Activated naive CD8-positive, alpha-beta T cell treated with anti-CD3 and anti-CD28 coated beads, Interleukin-2, amount 50 U/mL, for 24 hours (primary cell): ENCODE measurements at places on chromosomes 6 and 20.

GRCh38 chr6:156839129-156839528 lies 62.0 kb downstream of the ARID1B start:
- DNase-seq = no peak

GRCh38 chr20:62282877-62283503 lies 19.8 kb upstream of the ADRM1 start:
- DNase-seq = no peak

GRCh38 chr20:24668384-24668702 lies 198.9 kb downstream of the SYNDIG1 start:
- no peak for DNase-seq

DNA sequence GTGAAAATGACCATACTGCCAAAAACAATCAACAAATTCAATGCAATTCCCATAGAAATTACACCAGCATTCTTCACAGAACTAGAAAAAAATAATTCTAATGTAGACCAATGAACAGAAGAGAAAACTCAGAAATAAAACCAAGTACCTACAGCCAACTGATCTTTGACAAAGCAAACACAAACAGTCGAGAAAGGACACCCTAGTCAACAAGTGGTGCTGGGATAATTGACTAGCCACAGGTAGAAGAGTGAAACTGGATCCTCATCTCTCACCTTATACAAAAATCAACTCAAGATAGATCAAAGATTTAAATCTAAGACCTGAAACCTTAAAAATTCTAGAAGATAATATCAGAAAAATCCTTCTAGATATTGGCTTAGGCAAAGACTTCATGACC lies 44.5 kb upstream of the ZNF133 start:
- DNase-seq = no peak

GRCh38 chr6:26025047-26025893 lies 62.0 kb upstream of the HFE start:
- DNase-seq = no peak

GRCh38 chr20:50085481-50086365 lies 27.2 kb downstream of the UBE2V1 start:
- DNase-seq = peak; percentile 22

GRCh38 chr6:157449610-157450009 lies 68.6 kb downstream of the ZDHHC14 start:
- no peak for DNase-seq

DNA sequence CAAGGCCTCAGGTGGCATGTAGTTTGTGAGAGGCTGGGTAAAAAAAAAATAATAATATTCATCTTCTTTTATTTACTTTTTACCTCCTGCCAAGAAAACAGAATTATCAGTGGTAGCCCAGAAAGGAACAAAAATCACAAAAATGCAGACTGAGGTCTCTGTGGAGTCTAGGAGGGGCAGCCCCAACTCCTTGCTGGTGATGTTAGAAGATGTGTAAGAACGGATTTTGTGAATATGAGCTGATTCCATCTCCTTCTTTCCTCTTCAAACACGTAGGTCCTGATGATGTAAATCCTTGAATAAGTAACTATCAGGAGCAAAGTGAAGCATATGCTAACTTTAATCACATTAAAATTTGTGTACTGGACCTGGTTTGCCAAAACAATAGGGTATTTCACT lies 226.8 kb downstream of the EYA4 start:
- DNase-seq = no peak

DNA sequence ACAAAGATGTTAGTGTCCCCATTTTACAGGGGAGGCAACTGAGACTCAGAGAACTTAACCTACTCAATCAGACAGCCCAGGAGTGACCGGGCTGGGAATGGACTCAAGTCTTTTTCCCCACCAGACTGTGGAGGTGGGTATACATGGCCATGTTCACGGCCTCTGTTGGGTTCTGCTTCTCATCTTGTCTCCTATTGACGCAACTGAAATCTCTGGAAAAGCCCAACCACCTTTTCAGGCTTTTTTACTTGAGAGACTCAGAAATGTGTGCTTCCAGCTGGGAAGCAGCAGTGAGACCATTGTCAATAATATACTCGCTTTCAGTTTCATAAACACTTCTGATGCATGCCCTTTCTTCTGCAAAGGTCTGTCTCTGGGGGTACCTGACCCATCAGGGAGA lies 70.7 kb downstream of the SOBP start:
- no peak for DNase-seq

- no peak for DNase-seq
Observed at GRCh38 chr6:150312844-150313584, 55.8 kb upstream of the IYD start.

GRCh38 chr6:7719364-7719850 lies 6.5 kb upstream of the BMP6 start:
- no peak for DNase-seq

GRCh38 chr6:5590187-5590586 lies 328.9 kb downstream of the FARS2 start:
- no peak for DNase-seq

DNA sequence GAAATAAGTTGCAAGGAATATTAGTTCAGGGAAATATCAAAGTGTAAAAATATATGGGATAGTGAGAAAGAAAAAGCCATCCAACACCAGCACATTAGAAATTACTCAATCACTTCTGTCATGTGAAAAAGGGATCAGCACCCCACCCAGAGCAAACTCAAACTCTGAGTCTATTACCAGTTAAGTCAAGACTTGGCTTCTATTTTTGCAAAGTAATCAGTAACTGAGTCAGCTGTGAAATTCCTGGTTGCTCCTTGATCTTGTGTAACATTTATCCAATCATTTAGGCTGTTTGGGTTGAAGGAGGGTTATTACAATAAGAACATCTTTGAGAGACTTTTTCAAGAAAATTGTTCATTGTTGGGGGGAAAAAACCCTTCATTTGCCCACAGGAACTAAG lies 51.2 kb downstream of the SLC22A23 start:
- no peak for DNase-seq

DNA sequence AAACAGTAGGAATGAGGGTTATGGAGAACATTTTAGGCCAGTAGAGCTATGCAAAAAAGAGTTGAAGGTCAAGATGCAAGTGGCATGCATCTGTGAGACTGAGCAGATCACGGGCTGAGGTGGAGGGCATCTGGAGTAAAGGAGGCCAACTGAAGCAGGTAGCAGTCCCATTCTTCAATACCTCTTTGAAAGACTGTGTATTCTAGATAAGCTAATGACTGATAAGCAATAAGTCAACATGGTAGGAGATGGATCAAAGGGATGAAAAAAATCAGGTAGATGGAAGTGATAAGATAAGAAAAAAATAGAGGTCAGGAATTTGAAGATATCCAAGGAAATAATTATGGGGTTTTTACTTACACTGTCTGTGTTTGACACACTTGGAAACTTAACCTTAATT lies 55.6 kb downstream of the ARMC2 start:
- DNase-seq = no peak

- DNase-seq = peak; percentile 41
Observed at GRCh38 chr6:26032340-26033084, 54.7 kb upstream of the HFE start.

DNA sequence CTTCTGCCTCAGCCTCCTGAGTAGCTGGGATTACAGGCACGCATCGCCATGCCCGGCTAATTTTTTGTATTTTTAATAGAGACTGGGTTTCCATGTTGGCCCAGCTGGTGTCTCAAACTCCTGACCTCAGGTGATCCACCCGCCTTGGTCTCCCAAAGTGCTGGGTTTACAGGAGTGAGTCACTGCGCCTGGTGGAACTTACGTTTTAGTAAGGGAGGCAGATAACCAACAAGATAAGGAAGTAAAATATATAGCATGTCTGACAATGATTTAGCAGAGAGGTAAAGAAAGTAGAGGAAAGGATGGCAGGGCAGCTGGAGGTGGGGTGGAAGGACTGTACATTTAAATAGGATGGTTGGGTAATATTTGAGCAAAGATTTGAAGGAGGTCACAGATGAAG lies 12.8 kb upstream of the MYMX start:
- no peak for DNase-seq

GRCh38 chr20:35619196-35620095 lies 3.8 kb downstream of the SPAG4 start:
- DNase-seq = peak; percentile 83

GRCh38 chr20:61861858-61862257 lies 203.8 kb downstream of the TAF4 start:
- no peak for DNase-seq

DNA sequence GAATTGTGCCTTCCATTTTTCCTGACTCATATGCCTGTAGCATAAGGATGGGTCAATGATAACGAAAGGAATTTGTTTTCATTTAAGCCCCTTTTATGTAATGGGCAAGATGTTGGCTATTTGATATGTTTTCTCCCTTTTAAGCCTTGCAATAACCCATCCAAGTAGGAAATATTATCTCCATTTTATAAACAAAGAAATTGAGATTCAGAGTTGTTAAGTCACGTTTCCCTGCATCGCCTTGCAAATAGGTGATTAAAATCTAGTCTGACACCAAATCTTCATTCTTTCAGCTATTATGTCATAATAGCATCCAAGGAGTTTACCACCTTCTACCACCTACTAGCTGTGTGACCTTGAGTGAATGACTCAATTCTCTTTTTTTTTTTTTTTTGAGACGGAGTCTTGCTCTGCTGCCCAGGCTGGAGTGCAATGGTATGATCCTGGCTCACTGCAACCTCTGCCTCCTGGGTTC lies 7.0 kb downstream of the HNF4A start:
- no peak for DNase-seq

DNA sequence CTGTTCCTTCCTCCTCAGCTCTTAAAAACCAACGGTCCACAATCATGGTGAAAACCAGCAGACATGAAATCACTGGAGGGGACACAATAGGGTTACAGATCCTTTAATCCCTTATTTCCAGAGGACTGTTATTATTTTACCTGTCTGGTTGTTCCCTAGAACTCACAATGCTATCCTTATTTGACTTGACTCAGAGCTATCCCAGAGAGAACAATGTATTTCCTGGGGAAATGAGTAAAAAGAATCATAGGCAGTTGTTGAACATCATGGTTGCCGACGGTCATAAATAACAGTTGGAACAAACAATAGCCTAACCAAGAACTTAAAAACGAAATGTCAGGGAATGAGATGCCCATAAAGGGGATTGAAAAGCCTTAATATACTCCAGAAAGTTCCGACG lies 9.3 kb downstream of the OR2H1 start:
- no peak for DNase-seq

GRCh38 chr6:152858141-152858540 lies 107.5 kb downstream of the VIP start:
- no peak for DNase-seq

DNA sequence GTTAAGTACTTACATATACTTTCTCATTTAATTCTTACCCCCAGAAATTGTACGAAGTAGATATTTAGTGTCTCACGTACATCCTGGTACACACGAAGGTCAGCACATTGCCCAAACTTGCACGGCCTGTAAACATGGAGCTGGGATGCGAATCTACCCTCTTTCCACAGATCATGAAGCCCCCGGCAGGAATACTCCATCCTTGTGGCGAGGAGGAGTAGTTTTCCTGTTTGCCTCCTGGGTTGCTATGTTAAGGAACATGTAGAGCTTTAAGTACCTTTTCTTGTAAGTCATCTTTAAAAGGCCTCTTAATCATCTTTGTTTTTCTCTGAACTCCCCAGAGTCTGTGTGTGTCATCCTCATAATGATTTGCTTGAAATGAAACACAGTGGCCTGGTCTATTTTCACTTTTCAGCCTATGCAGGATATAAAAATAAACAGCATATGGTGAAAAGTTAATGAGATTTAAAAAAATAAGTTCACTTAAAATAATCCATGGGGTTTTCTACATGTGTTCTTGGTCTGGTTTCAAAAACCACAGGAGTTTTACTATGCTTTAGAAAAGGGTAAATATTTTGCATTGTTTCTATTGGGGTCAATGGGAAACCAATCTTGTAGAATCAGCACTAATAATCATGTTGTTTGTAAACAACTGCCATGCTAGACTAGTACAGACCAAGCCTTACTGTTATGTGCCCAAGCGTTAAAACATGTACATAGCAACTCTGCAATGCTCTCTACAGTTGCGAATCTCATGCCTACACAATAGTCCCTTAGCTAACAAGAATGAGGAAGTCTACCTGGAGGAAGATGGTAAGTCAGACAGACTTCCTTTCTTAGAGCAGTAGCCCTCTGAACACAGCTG lies 9.3 kb upstream of the ARID1B start:
- DNase-seq = no peak

DNA sequence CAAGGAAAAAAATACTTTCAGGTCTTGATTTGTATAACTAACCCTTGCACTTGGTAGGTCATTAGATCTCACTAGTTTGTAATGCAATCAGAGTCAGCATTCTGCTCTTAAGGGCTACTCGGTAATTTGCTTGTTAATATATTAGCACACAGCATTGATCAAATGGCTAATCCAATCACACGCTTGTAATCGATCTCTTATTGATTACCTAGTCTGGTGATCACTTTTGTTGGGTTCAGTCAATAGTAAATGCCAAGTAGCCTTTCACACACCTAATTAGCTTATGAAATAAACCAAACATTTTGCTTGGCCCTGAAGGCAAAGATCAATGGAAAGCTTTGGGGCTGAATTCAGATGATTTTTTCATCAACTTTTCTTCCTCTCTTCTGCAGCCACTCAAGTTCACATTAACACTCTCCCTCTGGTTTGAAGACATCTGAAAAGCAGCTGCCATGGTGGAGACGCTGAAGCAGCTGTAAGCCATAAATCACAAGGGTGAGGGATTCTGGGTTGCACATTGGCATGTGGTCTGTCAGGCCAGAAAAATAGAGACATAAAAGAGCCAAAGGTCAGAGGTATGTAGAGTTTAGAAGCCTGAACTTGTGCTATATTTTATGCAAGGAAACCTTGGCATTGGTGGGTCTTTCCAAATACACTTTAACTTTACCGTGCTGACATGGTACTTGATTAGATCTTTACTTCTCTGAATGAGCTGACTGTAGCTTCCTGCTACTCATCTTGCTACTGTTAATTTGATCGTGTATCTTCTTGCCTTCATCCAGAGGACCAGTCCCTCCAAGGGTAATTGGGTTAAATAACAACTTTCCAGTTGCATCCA lies 234.4 kb downstream of the SIM1 start:
- no peak for DNase-seq

DNA sequence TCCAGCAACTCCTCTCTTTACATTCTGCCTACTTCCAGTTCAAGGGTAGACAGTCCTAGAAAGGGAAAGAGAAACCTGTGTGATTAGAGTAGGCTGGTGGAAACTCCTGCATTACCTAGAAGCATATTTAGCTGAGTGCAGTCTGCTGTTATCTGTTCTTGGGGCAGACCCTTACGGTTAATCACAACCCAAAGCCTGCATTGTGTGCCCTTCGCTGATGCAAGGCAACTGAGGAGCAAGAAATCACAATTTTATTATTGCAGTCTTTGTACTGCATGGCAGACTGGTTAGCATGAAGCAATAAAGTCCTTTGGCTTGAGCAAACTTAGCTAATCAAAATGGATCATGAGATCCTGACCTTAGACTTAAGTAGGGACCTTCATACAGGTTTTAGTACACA lies 1.5 kb upstream of the GOPC start:
- DNase-seq = no peak

DNA sequence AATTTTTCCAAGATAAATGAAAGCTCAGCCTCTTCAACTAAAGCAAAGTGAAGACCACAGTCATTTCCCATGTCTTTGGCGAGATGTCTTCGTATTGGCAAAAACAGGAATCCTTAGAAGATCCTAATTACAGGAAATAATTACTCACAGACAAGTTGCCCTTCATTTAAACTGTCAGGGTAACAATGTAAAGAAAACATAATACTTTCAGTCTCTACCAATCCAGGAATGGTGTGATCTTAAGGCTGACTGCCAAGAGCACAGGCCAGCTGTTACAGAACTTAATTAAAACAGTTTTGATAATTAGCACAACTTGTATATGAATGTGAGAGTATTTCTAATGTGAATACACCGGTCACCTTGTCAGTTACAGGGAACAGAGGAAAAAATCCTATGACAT lies 292.2 kb downstream of the PACRG start:
- DNase-seq = no peak

GRCh38 chr6:155493694-155494143 lies 38.1 kb upstream of the NOX3 start:
- DNase-seq = no peak
